Stimulated activated CD8-positive, alpha-beta memory T cell treated with anti-CD3 and anti-CD28 coated beads, Interleukin-7, amount 100 ng/mL, for 1 hour (primary cell): ENCODE measurements at places on chromosomes 4 and X.

DNA sequence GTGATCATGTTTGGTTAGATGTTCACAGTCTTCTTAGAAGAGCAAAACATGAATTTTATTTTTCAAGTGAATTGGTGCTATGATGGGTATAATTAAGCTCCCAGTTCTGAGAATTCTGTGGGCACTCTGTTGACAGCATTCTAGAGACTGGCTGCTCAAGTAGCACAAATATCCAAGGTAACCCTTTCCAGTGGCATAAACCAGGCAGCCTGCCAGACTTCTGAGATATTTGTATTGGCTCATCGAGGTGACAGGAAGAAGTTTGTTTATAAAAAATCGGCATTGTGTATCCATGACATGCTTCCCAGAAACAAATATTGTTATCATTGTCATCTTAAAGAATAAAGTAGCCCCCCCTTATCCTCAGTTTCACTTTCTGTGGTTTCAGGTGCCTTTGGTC lies 28.3 kb downstream of the LANCL3 start:
- DNase-seq = no peak

DNA sequence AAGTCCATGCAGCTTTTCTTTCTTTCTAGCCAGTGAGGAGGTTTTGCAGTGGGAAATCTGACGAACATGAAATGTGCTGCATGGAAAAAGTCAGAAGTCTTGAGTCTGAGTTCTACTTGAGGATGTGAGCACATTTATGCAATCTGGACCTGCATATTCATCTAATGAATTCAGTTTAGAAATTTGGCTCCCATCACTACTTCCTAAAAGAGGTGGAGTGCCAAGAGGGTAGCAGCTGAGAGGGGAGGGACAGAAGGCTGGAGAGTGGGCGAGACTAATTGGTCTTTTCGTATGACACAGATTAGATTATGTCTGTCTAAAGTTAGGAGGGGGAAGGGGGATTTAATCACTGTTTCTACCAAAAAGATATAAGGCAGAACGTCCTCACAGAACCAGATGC lies 535.9 kb downstream of the IQCM start:
- DNase-seq = no peak

GRCh38 chr4:86896596-86896995 lies 4.4 kb upstream of the C4orf36 start:
- no peak for DNase-seq

- no peak for DNase-seq
Measured at GRCh38 chrX:88613338-88613737, 133.7 kb upstream of the CPXCR1 start.

GRCh38 chrX:21398426-21398825 lies 24.2 kb downstream of the CNKSR2 start:
- no peak for DNase-seq

DNA sequence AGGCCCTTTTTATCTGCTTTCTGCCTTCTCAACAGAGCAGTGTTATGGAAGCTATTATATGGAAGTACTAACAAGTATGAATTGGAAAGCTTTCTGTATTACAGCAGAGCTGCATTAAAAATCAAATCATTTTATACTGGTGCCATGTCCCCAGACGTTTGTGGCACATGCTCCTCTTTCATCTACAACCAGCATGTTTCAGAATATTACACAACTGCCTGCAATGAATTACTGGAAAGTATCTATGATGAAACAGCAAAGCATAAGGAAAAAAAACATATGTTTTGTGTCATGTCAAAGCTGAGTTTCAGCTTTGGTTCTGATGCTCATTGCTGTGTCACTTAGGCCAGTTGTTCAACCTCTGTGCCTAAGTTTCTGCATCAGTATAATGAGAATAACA lies 576.8 kb downstream of the GBA3 start:
- DNase-seq = no peak

DNA sequence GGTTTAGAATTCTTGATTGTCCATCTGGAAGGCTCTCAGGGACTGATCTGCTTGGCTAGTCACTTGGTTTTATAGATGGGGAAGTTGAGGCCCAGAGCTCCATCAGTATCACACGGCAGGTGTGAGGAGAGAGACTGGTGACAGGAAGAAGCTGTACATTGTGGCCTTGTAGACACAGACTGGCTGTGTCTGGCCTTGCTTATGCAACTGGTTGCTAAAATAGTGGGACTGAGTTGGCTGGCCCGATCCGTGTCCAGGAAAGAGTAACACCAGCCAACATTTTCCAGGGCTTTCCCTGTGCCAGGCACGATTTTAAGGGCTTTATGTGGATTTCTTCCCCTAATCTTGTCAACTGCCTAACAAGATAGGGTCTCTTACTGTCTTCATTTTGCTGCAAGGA lies 2.8 kb downstream of the TBC1D14 start:
- DNase-seq = no peak

DNA sequence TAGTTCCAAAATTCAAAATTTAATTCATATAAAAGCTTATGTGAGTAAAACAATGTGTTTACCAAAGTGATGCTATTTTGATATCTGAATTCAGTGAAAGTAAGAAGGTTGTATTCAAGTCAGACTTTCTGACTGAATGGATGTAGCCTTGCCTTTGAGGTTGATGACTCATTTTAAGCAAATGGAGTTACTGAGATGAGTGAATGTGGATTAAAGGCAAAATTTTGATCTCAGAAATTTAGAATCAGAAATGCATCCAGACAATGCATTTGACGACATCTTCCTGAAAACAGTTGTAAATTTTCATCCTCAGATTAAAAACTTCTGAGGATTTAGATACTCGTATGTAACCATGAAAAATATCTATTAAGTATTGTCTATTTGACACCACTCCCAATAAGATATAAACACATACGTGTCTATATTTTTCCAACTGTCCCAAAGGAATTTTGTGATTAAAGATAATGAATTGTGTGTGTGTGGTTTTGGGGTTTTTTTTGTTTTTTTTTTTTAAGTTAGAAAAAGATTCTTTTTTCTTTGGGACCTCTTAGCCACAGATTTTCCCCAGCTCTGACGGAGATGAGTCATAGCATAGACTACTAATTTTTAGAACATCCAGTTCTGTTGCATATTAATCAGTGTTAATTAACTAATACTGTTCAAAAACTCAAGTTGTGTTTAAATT lies 34.4 kb downstream of the NFKB1 start:
- no peak for DNase-seq

- DNase-seq = no peak
Measured at GRCh38 chr4:159899596-159899995, 796.7 kb downstream of the RAPGEF2 start.

GRCh38 chrX:97517763-97518162 lies 634.1 kb downstream of the RPA4 start:
- DNase-seq = no peak

DNA sequence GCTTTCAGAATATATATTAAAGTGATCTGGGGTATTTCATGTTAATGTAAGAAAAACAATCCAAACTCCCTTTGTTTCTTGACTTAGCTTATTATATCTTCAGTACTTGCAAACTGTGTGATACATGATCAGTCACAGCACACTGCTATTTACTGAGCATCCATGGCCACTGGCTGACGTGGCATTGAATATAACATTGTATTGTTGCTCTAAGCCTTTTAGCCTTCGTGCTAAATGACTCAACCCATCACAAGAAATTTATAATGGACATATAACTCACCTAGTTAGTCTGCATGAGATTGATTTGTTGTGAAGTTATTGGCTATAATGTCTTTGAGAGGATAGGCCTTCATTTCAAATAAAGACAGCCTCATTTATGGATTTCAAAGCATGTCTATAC lies 642.6 kb downstream of the IL1RAPL1 start:
- no peak for DNase-seq

DNA sequence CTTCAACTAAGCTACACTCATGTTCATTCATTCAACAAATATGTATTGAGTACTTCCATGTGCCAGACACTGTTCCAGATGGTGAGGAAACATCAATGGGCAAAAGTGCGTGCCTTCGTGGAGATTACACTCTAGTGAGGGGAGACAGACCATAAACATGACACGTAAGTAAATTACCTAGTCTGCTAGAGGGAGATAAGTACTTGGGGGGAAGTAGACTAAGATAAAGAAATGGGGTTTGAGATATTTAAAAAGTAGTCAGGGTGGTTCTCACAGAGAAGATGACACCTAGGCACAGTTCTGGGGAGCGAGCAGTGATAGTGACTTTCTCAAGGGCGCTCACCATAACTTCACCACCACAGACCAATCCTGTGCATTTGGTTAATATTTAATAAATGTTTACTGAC lies 11.7 kb downstream of the JCHAIN start:
- no peak for DNase-seq

DNA sequence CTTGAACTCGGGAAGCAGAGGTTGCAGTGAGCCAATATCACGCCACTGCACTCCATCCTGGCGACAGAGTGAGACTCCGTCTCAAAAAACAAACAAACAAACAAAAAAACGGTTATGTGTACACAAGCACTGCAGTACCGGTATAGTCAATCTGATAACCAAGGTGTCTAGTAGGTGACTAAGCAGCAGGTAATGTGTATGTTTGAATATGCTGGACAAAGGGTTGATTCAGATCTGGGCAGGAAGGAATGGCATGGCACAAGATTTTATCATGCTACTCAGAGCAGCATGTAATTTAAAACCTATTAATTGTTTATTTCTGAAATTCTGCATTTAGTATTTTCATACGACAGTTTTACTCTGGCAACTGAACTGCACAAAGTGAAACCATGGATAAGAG lies 41.7 kb downstream of the MAGEC1 start:
- no peak for DNase-seq

DNA sequence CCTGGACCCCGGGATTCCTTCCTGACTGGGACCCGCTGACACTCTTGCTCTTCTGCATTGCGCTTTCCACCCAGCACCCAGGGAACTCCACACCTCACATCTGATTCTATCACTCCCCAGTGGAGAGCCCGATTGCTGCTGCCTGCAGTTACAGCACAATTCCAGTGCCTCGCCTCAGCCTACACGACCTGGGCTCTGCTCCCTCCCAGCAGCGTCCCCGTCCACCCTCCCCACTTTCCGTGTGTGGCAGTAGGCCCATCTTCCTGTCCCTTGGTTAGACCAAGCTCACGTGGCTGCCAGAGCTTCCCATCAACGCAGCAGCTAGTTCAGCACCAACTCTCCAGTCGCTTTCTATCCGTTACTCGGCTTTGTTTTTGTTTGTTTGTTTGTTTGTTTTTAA lies 66.6 kb upstream of the SORBS2 start:
- DNase-seq = no peak

- no peak for DNase-seq
Measured at GRCh38 chr4:109432203-109432602, 1.4 kb upstream of the SEC24B start.

- no peak for DNase-seq
Measured at GRCh38 chrX:130097507-130098209, 12.6 kb downstream of the ELF4 start.

- no peak for DNase-seq
Measured at GRCh38 chrX:40508560-40508959, 72.2 kb upstream of the ATP6AP2 start.

- DNase-seq = no peak
Measured at GRCh38 chr4:5815641-5816040, 77.2 kb downstream of the CRMP1 start.

DNA sequence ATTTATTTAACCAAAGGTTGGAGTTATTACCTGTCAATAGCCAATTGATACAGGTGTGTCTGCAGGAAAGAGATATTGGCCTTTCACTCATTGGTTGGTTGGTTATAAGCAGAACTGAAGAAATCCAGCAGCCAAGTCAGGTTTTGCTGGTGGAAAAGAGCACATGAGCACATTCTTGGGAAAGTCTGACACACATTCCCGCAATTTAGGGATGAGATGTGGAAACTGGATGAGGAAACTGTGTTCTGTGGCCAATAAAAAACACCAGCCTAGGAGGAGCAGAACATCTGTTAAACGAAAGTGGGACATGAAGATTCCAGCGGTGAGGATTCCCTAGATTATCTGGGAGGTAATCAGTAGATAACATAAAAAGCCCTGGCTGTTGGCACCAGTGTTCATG lies 567.4 kb upstream of the CPEB2 start:
- no peak for DNase-seq

DNA sequence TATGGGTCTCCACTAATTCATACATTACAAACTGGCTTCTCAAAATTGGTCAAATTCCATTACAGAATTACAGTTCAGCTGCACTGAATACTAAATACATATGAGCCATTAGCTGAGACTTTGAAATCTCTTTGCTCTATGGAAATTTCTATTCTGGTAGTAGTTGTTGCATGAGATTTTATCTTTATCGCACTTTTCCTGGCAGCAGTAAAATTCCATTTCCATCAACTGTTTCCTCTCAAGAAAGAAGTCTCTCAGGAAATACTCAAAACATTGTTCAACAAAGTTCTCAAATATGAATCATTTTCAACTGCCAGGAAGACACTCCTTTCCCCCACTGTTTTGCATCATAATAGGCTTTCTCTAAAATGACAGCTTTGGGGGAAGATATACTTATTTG lies 51.3 kb downstream of the ATP11C start:
- DNase-seq = no peak

DNA sequence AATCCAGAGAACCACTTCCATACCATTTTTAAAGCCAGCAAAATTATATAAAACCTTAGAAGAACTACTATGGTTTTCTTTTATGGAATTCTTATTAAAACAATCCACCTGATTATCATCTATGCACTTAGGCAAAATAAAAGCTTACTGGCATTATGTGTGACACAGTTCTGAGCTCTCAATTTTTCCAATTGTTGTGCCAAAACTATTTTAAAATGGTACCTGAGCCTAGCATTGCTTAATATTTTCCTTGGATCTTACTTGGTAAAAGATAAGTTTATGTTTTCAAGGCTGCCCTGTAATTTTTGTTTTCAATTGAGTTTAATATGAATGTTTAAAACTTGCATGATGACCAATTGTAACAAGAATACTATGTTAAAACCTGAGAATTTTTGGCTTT lies 201.3 kb downstream of the MAD2L1 start:
- no peak for DNase-seq

GRCh38 chr4:1008840-1009541 lies 2.4 kb upstream of the FGFRL1 start:
- DNase-seq = no peak

- DNase-seq = no peak
Measured at GRCh38 chr4:42570221-42570620, 86.7 kb downstream of the ATP8A1 start.

- DNase-seq = no peak
Measured at GRCh38 chr4:173436771-173437265, 37.9 kb upstream of the SCRG1 start.

DNA sequence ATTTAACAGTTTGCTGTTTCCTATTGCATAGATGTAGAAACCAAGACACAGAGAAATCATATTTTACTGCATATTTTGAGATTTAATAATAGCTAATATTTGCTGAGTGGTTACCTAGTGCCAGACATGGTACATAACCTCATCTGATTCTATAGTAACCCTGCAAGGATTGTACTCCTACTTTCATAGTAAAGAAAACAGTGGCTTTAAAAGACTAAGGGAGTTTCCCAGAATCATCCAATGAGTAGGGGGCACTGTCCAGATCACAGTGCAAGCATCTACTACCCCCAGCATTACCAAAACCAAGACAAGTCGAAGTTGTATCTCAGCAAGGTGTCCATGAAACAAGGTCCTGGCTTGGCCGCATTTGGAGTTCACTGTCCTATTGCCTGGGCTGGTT lies 224.5 kb upstream of the TENM3 start:
- DNase-seq = no peak
